ENCODE measurements at places on chromosomes 16 and 17.
A peak's percentile ranks its signal among the peaks of the same experiment; 100 is the strongest.

DNA sequence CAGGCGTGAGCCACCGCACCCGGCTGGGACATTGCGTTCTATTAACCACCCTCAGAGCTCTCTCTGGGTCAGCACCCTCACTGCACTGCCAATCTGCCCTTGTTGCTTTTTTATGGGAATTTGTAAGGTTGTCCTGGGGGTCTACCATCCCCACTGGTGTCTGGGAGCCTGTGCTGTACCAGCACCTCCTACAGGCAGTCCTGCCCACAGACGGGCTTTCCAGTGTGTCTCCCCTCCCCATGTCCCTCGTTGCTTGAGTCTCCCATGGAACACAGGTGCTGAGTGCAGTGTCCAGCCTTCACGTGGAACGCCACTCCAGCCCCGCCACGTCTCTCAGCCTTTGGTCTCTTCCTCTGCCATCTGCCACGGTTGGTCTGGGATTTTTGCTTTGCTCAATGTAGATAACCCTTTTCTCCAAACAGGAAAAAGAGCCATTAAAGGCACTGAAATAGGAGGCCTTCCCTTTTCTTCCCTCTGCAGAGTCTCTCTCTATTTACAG lies 68.0 kb upstream of the CBX4 start:
- DNase-seq, result no peak

DNA sequence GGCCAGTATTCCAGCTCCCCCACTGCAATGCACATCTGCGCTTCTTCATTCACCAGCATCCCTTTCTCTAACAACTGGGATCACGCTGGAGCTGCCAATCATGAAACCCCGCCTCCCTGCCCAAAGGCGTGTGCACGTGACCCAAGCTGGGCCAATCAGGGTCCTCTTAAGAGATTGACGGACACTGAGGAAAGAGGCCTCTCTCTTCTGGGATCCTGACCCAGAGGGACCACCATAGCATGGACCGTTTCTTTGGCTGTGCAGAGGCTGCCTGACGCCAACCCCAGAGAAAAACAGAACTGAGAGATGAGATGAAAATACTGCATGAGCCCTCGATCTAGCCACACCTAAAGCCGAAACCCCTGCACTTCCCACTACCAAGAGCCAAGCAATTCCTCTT lies 32.0 kb downstream of the COTL1 start:
- DNase-seq, result no peak

DNA sequence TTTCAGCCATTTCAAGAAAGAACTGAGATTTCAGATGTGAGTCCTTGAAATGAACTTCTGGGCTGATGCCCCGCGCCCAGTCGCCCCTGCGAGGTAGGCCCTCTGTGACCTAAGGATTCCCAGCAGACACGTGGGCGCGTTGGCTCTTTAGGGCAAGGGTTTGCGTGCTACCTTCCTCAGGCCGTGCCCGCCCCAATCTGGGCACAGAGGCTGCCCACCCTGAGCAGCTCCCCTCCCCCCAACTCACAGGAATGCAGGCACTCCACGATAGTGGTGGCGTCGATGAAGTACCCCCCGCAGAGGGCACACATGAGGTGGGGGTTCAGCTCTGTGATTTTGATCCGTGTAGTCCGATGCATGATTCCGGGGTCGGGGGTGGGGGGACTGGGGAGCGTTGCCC lies 8.1 kb downstream of the PCGF2 start:
- no peak for DNase-seq

DNA sequence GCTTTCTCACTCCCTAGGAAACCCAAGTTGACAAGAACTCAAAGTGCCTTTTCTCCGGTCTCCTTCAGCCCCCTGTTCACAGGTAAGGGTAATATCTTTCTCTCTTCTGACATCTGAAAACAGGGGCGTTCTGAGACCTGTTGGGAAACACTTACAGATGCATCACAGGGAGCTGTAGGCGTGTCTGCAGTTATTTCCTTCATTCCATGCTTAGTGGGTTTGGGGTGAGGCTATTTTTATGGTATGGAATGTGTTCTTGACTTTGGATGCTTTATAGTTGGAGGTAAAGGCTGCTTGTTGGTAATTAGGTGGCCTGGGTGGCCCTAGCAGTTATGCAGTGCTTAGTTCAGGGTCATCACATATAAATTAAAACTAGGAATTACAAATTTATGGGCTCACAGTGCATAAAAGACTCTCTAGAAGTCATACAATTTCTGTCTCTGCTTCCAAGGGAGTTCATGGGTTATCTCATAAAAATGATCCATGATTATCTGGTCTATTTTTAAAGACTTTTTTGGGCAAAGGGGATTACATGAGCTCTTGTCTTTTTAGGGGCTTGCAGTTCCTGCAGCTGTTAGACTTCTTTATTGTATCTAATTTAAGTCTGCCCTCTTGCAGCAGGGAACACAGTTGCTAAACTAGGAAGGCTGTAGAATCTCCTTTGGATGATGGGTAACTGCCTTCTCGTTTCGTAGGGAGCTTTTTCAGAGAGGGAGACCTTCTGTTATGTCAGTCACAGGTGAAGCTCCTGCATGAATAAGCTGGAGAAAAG lies 10.2 kb downstream of the SOCS7 start:
- DNase-seq, result peak; percentile 80

DNA sequence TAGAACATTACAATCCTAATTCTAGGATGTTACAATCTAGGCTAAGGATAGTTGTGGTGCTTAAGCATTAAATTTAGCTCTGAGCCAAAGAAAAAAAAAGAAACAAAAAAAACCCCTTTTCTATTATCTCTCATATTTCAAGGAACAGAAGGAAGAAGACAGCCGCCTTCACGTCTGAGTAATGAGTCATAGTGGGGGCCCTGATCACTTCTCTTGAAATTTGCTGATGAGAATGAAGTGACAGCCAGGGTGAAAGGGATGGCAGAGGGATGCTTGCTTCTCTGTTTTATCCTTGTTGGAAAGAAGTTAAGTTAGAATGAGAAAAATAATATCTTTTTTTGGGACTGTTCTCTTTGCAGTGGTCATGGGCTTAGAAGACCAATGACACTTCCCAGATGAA lies 82.6 kb upstream of the MPHOSPH6 start:
- DNase-seq, result no peak

DNA sequence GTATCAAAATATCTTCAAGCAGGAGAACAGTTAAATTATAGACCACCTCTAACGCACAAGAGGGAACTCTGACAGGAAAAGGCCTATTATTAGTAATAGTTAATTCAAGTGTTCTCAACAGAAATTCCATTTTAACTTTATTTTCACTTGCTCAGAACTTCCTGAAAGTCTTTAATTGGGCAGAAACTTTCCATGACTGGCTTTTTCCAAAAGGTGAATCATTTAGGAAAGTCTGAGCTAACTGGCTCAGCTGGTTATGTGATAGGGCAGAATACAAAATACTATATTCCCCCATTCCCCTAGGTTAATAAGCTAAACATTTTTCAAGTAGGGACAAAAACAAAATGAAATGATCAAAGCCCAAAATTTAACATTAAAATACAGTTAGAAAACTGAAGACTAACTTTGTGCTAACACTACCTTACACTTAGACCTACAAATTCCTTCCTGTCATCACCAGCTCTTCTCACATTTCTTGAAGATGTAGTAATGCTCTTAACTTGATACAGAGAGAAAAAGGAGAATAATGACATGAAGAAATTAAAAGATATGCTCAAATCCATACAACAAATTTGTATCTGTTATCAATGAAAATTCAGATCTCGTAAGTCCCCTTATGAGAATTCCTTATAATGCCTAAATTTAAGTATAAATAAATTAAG lies 31.0 kb downstream of the CFDP1 start:
- no peak for DNase-seq

DNA sequence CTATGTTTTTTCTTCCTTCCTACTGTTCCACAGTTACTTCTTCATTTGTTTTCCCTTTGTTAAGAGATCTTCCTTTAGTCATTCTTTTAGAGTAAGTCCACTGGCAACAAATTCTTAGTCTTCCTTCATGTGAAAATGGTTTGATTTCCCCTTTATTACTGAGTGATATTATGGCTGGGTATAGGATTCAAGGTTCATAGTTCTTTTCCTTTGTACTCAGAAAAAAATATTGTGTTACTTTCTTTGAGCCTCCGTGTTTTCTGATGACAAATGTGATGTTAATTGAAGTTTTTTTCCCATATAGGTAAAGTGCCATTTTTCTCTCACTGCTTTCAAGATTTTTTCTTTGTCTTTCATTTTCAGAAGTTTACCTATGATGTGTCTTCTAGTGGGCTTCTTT lies 283.1 kb upstream of the TBX2 start:
- DNase-seq, result no peak

DNA sequence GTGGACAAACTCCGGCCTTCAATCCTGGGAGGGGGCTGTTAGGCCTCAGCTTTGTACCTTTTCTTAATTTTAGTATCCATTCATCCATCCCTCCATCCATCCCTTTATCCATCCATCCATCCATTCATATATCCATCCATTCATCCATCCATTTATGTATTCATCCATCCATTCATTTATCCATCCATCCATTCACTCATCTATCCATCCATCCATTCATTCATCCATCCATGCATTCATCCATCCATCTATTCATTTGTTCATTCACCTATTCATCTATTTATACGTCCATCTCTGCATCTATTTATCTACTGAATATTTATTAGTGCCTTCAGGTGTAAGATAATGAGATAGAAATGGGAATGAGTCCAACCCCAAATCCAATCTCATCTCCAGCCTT lies 26.0 kb upstream of the MMP2 start:
- DNase-seq, result no peak

GRCh38 chr17:38897671-38898290 lies 27.6 kb upstream of the LASP1NB start:
- peak; percentile 34 for DNase-seq

- peak; percentile 18 for DNase-seq
Measured at GRCh38 chr17:77839698-77840512, 118.6 kb upstream of the TNRC6C start.

- no peak for DNase-seq
Measured at GRCh38 chr16:74030000-74030706, 266.5 kb upstream of the PSMD7 start.

DNA sequence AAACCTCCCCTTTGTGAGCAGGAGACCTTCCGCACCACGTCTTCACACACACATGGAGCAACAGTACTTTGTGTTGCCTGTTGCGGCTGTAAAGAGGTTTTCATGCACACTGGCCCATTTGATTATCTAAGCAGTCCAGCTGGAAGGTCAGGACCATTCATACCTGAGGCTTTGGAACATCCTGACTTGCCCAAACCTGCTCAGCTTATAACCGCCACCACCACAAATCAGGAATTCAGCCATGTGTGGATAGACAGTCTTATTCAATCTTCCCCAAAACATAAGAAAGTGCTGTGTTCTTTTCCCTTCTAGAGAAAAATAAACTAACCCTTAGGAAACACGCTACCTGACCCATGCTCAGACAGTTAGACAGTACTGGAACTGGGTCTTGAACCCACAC lies 81.6 kb upstream of the XYLT1 start:
- DNase-seq, result no peak

- DNase-seq, result no peak
Measured at GRCh38 chr17:65896889-65897288, 295.0 kb downstream of the CEP112 start.

DNA sequence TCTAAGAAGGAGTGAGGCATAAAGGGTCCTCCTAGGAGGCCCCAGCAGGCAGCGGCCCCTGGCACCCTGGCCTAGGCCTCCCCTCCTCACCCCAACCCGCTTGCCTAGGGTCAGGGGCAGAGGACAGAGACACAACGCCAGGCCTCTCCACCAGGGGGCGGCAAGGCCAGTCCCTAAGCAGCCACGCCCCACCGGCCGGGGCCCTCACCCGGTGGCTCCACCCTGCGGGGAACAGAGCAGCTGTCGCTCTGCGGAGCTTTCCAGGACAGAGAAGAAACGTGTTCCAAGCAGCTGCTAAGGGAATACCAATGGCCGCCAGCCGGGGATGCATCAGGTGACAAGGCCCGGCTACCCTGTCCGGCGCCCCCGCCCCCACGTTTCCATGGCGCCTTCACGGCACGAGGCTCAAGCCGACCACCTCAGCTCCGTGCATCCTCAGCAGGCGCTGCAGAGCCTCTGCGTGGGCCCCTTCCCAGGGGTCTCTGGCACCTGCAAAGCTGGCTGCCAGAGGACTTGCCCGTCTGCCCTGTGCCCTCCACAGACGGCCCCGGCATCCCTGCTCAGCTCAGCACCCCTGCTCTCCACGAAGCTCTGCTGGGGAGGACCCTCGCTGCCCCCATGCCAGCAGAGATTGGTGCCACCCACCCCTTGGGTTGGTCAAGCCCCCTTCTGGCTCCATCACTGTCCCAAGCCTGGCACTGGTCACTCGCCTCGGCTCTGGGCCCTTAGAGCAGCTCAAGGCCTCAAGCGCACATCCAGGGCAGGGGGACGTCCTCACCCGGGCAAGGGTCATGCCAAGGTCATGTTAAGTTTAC lies 5.6 kb downstream of the ZNF598 start:
- DNase-seq, result peak; percentile 95

DNA sequence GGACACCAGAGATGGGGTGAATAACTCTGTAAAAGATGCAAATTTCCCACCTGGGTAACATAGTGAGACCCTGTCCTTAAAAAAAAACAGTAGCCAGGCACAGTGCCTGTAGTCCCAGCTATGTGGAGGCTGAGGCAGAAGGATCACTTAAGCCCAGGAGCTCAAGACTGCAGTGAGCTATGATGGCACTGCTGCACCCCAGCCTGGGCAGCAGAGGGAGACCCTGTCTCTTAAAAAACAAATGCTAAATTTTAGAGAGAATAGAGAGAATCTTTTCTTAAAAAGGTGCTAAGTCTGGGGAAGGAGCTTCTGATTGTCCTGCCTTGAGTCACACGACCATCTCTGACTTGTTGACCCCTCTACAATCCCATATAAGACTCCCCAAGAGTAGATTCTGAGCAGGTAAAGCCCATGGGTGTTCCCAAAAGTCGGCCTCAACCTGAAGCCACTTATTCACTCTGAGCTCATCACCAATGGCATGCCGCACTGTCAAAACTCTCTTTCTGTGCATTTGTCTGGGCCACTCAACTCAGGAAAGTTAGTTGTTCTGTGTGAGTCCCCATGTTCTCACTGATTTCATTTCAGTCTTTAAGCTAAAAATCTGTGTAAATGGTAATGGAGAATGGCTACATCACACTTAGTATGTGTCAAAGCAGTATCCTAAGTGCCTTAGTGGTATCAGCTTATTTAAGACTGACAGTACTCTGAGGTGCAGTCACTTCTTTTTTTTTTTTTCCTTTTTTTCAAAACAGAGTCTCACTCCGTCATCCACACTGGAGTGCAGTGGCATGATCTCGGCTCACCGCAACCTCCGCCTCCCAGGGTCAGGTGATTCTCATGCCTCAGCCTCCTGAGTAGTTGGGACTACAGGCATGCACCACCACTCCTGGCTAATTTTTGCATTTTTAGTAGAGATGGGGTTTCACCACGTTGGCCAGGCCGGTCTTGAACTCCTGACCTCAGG lies 41.6 kb downstream of the PRKCB start:
- no peak for DNase-seq

DNA sequence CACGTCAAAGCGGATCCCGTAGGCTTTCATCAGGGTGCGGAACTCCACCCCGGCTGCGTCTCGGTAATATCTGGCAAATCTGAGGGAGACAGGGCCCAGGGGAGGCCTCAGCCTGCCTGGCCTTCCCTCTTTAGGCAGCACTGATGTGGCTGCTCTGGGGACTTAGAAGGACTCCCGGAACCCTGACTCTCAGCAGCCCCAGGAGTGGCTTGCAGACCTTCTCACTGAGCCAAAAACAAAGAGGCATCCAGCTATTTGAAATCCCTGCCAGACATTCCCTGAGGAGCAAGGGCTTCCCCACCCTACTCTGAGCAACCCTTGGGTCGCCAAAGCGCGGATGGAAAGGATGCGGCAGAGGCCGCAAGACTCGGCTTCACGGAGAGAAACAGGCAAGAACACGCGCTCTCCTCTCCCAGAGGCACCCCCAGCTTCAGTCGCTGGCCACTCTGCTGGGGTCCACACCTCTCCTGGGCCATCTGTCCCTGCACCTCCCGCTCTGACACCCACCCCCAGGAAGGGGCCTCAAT lies 7.9 kb downstream of the P2RX5 start:
- no peak for DNase-seq

All from HT-29 (cell line).